ENCODE measurements at places on chromosomes 7 and 10. TPM values are rescaled to one million over a fixed set of nuclear protein-coding genes. Genes with fewer than 3 reads are reported as not detected.
A peak's percentile ranks its signal among the peaks of the same experiment; 100 is the strongest.

GRCh38 chr7:75762350-75762917 is 9.6 kb downstream of the CCL26 start:
- DNase-seq, result peak; percentile 88

Gene SYT15
- total RNA-seq, result 11.3 TPM

- no peak for DNase-seq
These were observed 110.7 kb downstream of the RNF32 start for GRCh38 chr7:156751319-156751718.

GRCh38 chr7:149449897-149450296 is 11.0 kb downstream of the ZNF777 start:
- DNase-seq, result no peak

DNA sequence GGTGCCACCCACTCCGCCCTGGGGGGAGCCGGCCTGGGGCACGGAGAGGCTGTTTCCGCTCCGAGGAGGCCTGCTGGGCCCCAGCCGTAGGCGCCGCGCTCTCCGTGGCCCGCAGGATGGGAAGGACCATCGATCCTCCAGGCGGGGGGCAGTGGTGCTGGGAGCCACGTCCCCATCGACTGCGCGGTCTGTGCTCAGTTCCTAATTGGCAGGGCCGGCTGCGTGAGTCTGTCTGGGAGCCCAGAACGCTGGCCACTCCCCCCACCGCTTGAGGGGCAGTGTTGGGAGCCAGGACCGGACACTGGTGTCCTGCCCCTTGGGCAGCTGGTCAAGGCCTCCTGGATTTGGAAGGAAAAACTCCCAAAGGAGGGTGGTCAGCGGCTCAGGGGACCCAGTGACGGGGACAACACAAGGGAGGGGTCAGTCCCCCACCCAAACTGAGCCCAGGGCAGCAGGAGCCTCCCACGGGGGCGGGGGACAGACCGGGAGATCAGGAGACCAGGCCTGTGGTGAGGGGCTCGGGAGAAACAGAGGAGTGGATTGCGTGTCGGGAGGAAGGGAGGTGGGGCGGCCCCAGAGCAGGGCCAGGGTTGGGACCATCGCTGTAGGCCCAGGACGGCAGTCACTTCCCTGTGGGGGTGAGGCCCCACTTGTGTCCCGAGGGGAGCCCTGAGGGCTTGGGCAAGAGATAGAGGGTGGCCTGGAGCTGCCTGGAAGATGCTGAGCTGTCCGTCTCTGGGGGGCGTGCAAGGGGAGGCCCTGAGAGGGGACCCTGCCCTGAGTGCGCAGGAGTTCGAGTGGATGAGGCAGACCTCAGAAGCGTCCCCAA is 89.0 kb downstream of the UNCX start:
- DNase-seq, result no peak

Gene PTF1A
- 7.5 TPM for total RNA-seq

DNA sequence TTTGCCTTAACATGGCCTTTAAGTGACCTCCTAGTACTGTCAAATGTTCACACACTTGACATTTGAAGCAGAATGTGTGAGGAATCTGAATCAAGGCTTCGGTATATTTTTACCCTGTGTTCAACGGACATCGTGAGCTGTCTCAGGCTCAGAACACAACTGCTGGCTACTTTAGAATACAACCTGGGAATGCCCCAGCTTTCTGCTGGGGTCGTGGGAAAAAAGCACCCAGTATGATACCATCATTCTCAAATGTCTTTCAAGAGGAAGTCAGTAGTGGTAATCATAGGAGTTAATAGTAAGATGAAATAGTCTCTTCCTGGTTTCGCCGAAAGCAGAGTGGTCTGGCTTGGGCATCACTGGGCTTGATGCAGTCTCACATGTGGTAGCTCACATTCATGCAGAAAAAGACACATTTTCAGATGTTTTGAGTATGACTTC is 67.2 kb downstream of the CREB5 start:
- no peak for DNase-seq

- no peak for DNase-seq
These were observed 5.7 kb downstream of the PRKAG2 start for GRCh38 chr7:151871189-151871735.

Gene ACSM6
- total RNA-seq, result 0.96 TPM

DNA sequence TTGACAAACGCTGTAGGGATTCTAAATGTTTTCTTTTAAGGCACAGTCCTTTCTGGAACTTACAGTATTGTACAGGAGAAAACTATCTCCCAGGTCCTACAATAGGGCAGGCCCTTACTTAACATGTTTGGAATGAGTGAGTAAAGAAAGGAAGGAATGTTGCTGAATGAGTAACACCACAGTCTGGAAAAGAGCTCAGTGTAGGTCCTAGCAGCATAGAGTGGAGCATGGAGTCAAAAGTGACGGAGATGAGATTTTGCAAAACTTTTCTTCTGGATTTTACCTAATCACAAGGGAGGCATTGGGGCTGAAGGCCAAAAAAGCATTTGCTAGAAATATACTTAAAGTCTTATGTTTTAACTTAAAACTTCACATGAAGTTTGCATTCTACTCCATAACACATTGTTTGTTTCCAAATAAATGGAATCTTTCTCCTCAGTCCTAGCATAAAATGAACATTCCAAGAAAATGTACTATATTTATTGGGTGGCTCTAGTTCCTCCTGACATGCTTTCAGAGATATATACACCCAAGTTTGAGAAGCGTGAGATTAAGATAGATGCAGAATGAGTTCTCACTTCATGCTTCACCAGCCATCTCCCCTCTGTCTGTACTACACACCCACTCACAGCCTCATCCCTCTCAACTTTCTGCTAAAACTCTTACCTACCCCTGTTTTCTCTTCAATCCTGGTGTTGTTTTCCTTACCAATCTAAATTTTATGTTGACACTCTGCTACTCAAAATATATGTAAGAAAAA is 20.2 kb upstream of the ADD3 start:
- DNase-seq, result peak; percentile 64

Gene AKR1C4
- not detected for total RNA-seq

GRCh38 chr10:59865101-59865500 is 41.3 kb downstream of the CCDC6 start:
- DNase-seq, result no peak

DNA sequence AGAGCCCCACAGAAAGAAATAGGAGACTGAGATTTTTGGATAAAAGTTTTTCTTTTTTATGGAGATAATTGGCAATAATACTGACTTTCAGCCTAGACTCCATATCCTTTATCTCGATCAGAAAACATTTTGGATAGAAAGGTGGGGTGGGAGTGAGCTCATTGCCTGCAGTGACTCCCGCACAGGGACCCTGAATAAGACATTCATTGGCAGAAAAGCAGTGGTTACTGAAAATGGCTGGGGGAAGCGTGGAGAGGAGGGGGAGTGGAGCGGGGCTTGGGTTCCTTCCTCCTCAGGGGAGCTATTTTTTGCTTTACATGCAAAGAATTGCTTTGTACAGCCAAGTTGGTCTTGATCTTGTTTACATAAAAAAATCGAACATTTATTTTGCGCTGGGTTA is 90.4 kb upstream of the BMPER start:
- no peak for DNase-seq

Gene CPXM2
- 122 TPM for total RNA-seq

Measured in umbilical cord (tissue), 2 donors.